ENCODE measurements at places on chromosomes 5 and 9.

- no peak for DNase-seq
Observed at GRCh38 chr5:133715616-133716015, 103.3 kb upstream of the FSTL4 start.

DNA sequence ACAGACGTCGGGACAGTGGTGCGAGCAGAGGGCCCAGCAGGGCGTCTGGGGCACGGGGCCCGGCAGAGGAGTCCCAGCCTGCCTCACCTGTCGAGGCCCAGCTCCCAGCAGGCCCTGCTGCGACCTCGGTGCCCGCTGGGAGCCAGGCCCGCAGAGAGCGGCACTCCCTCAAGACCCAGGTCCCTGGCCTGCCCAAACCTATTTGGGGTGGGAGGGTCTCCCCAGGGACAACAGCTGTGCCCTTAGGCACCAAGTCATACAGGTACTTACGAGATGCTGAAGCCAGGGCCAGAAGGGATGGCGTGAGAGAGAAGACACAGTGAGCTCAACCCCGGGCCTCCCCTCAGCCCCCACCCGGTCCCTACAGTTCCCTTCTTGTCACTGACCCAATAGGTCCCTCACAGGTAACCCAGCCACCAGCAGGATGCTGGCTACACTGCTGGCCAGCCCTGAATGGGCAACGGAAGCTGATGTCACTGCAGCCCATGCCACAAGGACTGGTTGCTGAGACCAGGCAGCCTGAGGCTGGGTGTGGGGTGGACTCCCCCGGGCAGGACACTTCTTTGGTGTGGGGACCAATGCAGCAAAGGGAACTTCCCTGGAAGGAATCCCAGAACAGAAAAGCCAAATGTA lies 3.7 kb downstream of the NSMF start:
- no peak for DNase-seq

DNA sequence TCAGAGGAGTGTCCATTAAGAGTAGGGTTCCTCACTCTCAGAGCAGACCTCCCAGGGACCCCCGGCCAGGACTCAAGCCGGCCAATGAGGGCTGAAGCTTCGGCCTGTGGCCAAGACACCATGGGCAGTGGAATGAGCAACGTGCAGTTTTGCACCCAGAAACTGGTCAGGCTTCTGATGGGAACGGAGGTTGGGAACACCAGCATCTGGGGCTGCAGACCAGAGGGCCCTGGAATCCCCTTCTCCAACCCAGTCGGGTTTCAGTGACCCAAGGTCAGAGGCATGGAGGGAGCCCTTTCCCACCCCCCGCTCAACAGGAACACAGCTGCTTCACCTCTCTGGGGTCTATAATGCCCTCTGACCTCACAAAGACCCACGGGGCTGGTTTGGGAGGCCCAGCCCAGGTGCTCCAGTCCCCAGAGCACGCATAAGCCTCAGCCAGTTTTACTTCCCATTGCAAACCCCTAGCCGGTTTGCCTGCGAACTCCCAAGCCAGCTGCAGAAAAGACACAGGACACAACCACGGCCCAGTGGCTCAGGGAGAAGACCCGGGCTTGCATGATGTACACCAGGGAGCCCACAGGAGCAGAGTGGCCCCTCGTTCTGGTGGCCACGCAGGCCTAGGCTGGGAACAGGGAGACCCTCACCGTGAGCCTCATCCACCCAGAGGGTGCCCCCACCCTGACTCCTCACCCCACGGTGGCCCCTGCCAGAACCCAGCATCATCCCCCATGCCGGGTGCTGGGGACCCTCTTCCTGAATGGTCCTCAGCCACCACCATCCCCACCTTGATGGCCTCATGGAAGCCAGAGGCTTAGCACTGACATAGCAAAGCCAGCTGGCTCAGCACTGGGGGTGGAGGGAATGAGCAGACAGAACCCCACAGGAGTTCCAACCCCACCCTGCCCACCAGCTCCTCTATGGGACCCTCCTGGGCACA lies 30.6 kb downstream of the VAV2 start:
- no peak for DNase-seq

GRCh38 chr9:28976684-28977083 lies 1403.4 kb upstream of the C9orf72 start:
- no peak for DNase-seq

DNA sequence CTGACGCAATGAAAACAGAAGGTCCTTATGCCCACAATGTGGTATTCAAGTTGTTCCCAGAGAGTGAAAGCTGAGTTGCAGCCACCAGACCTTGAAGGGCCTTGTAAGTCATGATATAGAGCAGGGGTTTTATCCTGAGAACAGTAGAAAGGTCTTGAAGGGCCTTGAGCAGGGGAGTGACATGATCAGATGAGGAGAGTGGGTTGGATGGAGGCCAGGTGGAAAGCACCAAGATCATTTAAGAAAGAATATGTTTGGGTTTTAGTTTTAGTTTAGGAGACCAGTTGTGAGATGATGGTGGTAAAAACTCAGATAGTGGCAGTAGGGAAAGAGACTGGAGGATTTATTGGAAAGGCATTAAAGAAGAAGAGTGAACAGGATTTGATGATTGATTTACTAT lies 5.9 kb downstream of the ITGA2 start:
- no peak for DNase-seq

DNA sequence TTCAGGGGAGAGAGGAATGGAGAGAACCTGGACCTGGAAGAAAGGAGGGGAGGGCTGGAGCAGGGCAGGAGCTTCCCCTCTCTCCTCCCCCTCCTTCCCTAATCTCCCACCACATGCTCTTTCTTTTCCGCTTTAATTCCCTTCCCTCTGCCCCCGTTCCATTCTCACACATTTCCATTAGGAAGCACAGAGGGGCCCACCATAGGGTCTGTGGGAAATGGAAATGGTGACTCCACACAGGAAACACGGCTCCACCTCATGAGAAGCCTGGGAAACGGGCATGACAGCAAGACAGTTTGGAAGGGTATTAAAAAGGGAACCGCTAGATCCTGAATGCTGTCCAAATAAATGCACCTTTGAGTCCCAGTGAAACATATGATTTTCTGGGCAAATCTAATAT lies 64.9 kb upstream of the ENTREP1 start:
- no peak for DNase-seq

DNA sequence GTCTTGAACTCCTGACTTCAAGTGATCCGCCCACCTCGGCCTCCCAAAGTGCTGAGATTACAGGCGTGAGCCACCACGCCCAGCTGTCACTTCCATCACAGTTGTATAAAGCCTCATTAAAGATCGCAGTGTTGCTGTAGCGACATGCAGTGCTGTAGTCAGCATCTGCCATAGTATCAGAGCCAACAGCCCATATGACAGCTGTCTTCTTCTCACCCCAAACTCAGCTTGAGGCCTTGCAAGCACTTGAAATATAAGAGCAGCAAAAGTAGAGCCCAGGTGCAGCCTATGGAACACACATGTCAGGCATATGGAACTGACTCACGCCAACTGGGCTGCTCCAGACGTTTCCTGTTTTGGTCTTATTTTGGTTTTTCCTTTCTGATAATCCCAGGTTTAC lies 167.8 kb downstream of the TRIO start:
- DNase-seq = no peak

DNA sequence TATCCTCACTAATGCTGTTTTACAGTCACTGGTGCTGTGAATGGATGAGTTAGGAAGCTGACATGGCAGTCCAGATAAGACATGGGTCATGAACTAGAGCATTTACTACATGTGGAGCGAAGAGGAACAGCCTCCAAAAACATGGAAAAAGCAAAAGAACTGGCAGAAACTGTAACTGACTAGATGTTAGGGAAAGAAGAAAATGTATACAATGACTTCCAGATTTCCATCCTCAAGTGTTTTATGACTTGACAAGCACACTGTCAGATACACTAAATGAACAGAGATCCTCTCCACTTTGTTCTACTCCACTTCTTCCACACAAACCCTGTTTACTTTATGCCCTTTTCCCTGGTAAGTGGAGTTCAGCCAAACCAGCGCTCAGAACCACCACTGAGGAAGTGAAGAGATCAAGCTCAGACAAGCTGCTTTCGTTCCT lies 11.5 kb downstream of the HMGCS1 start:
- DNase-seq = no peak

DNA sequence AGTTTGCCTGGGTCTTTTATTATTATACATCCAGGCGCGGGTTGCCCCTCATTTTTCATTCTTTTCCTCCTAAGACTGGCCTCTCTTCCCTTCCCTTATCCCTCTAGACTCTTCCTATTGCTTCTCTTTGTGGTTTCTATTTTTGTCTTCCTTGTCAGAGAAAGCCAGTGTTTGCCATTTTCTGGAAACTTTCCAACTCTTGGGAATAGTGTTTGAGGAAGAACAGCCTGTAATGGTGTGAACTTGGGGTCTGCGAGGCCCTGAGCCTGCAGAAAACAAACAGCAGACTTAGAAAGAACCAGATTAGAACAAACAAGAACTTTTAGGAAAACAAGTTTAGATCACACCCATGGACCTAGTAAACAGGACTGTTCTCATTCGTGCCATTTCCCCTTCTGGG lies 15.5 kb downstream of the PRKACG start:
- no peak for DNase-seq

DNA sequence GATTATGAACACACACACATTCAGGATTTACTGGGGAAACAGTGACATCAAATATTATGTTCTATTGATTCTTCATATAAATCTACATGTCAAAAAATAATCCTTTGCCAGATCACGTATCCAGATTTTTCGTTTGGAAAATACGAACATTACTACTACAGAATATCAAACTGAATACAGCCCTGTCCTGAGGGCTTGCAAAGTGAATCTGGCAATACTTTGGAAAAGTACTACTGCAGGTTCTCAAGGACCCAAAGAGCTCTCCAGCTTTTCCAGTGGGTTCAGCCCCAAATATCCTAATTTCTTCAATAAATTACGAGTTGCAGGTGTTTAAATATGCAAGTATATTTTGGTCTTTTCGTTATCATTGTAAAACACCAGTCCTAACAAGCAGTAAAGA lies 411 bp upstream of the NDUFS4 start:
- DNase-seq = peak; percentile 11

- DNase-seq = no peak
Observed at GRCh38 chr5:172441262-172441751, 13.0 kb downstream of the SH3PXD2B start.

GRCh38 chr5:79642210-79642609 lies 30.0 kb downstream of the TENT2 start:
- no peak for DNase-seq

GRCh38 chr9:15696979-15697378 lies 144.1 kb downstream of the CCDC171 start:
- no peak for DNase-seq

GRCh38 chr9:69180670-69181069 lies 6.6 kb downstream of the TJP2 start:
- DNase-seq = no peak

GRCh38 chr5:68215898-68216244 lies 315 bp downstream of the PIK3R1 start:
- DNase-seq = peak; percentile 75

- DNase-seq = no peak
Observed at GRCh38 chr5:1020452-1020961, 11.9 kb downstream of the NKD2 start.

GRCh38 chr5:172266071-172266675 lies 17.4 kb downstream of the UBTD2 start:
- no peak for DNase-seq

- DNase-seq = no peak
Observed at GRCh38 chr9:133369933-133370332, 5.9 kb downstream of the SURF4 start.

DNA sequence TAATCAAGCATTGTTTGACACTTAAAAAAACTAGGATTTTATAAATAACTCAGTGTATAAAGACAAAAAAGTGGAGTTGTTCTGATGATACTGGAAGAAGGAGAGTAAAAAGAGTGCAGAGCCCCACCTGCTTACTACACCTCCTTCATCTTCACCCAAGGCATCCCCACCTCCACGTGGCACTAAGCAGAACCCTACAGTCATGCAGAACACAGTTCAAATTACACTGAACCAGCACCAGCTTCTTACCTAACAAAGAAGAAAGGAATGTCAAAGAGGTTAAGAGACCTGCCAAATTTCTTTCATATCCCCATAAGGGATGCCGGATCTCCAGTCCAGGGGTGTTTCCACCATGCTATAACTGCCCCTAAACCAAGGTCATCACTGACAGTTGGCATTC lies 55.5 kb downstream of the PDE4D start:
- no peak for DNase-seq

DNA sequence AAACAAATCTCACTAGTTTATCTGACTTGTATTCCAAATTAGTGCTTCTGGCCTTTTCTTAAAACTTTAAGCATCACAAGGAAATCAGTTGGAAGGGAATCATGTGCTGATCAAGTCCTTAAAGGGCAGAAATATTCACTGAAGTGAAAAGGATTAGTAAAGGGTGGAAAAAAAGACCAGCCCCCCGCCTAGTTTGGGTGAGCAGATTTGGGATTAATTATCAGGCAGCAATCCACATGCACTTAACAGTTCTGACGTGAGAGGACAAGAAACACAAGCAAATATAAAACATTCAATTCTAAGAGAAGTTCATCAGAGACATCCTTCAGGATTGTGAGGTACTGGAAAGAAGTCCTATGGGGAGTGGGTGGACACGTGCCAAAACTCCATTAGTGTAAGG lies at the start of gene TYRP1:
TSS of gene TYRP1 (plus strand) at position 245 of the 400 bp plus-strand sequence. CDS start 612 bp downstream, outside the sequence.
- DNase-seq = no peak

GRCh38 chr9:13128266-13128860 lies 151.1 kb downstream of the MPDZ start:
- DNase-seq = no peak

GRCh38 chr9:124343533-124344290 lies 71.5 kb downstream of the PSMB7 start:
- DNase-seq = no peak

DNA sequence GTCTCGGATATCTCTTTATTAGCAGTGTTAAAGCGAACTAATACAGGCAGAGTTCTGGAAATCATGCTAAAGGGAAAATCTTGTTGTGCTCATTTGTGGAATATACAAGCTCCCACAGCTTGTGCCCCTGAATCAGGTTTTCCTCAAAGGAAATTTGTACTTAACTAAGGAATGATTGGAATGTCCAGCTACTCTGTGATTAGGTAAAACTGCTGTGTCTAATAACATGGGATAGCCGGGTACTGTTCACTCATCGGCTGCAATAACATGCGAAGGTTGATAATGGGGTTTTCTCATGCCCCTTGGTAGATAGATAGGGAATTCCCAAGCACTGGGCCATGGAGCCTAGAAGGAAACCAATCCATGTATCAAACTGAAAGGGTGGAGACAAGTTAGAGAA lies 306.7 kb downstream of the NR2F1-AS1 start:
- no peak for DNase-seq

DNA sequence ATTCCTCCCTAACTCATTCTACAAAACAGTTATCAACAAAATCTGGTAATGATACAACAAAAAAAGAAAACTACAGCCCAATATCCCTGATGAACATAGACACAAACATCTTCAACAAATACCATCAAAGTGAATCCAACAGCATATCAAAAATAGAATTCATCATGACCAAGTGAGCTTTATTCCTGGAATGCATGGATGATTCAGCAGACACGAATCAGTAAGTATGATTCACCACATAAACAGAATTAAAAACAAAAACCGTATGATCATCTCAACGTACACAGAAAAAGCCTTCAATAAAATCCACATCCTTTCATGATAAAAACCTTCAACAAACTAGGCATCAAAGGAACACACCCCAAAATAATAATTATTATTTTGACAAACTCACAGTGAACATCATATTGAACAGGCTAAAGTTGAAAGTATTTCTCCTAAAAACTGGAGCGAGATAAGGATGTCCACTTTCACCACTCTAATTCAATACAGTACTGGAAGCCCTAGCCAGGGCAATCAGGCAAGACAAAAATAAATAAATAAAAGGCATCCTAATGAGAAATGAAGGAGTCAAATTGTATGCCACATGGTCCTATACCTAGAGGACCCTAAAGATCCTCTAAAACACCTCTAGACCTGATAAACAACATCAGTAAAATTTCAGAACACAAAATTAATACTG lies 305.1 kb upstream of the RGMB start:
- no peak for DNase-seq

Measured in GM10248 (cell line).